ENCODE measurements at places on chromosomes 16 and 17.

- no peak for DNase-seq
Observed at GRCh38 chr16:31134091-31134571, 1.4 kb downstream of the PRSS8 start.

DNA sequence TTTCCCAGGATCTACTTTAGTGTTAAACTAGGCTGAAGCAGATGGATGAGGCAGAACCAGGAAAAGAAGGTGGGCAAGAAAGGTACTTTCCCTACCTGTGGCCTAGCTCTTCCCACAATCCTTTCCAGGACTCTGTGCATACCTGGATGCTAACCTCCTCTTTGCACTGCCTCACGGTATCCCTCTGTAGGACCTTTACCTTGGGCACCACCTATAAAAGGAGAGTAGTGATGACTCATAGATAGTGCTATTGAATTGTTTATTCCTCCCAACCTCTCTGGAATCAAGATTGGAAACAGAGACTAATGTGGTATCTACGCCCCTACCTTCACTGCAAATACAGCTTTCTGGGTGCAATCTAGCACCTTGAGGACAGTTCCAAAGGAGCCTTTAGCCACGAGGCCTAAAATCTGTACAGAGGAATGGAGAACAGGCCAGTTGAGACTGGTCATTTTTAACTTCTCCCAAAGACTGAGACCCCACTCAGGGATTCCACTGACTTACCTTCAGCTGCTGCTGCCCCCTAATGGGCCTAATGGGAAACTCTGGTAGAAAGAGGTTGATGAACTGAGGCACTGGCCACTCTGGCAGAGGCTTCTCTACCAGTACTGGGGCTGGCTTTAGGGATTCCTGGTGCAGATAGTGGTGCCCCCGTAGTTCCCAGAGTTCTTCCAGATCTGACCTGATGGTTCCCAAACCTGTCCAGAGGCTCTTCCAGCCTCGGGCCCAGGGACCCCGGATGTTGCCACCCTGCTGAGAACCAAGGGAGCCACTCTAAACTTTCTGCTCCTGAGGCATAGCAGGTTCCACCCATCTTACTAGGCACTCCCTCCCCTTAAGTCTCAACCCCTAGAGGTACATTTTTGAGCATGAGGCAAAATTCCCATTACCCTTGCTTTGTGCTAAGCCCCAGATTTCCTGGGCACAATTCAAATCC, 781 bp downstream of the RSKR start:
- no peak for DNase-seq

GRCh38 chr17:66426397-66427033, 124.1 kb downstream of the PRKCA start:
- DNase-seq, result peak; percentile 14

- no peak for DNase-seq
Observed at GRCh38 chr17:69320210-69320907, 6.6 kb downstream of the ABCA5 start.

GRCh38 chr16:78098087-78098486, 1.4 kb upstream of the WWOX start:
- no peak for DNase-seq

- DNase-seq, result no peak
Observed at GRCh38 chr16:86198206-86199118, 299.5 kb downstream of the IRF8 start.

DNA sequence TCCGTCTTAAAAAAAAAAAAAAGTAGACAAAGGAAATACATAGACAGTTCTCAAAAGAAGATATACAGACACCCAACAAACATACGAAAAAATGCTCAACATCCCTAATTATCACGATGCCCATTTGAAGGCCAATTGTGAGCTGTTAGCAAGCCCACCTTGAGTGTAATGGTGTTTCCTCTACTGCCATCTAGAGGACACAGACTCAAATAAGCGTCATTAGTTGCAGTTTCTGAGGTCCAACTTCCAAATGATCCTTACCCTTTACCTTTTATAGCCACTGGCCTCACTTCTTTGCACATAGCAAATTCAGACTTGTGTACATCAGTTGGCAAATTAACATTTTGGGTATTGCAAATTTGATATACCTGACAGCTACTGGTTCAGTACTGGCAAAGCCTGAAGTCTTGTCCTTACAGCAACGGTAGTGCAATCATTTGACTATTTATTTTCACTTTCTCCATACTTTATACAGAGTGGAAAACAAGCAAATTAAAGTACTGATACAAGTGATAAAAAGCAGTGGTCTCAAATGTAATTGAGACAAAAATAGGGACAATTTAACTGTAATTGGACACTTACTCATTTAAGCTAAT, 536.3 kb upstream of the EEF2KMT start:
- no peak for DNase-seq

GRCh38 chr16:54928016-54928356, 2.7 kb upstream of the IRX5 start:
- DNase-seq, result no peak

DNA sequence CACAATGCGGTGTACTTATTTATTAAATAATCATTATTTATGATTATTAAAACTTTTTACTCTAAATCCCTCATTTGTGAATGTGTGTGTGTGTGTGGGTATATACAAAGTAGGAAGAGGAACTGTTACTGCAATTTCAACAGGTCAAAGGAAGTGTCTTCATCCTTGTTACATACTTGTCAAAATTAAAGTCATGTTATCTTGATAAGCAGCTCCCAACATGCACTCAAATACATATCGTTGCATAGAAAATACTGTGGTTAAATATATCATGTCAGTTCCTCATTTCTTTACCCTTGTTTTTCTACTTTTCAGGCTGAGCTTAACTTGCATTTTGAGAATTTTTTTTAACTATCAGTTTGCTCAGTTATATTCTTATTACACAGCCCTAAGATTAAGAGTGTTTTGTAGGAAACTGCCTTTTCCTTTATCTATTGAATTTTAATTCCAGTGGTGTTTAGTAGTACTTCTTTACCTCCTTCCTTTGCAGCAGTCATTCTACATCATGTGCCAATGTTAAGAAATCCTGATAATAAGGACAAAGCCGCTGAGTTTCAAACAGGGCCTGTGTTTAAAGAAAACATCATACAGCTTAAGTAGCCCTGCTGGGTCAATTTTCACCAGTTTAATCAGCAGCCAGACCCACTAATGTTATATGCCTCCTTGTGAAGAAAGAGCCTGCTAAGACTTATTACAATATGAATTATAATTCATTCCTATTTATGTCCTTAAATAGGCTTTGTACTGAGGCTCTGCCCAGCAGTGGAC, 7.2 kb downstream of the EFCAB5 start:
- no peak for DNase-seq

GRCh38 chr17:1710807-1711553, 803 bp upstream of the TLCD2 start:
- DNase-seq, result no peak

DNA sequence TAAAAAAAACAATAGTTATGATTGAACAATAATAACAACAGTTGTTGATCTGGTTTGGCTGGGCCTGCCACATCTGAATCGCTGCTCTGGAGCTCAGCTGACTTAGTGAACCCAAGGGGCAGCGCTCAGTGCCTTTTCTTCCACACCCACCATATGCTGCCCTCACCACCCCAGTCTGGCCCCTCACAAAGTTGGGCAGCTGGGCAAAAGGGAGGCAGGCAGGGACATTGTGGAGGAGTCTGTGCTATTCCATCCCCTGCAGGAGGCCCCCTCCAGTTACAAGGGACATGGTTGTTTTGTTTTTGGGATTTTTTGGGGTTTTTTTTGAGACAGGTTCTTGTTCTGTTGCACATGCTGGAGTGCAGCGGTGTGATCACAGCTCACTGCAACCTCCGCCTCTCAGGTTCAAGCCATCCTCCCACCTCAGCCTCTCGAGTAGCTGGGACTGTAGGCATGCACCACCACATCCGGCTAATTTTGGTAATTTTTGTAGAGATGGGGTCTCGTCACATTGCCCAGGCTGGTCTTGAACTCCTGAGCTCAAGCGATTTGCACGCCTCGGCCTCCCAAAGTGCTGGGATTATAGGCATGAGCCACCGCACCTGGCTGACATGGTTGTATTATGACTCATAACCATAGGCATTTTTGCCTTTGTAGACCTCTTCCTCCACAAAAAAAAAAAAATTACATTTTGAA, 8.6 kb upstream of the PECAM1 start:
- no peak for DNase-seq

- no peak for DNase-seq
Observed at GRCh38 chr16:1338119-1338730, 4.8 kb downstream of the BAIAP3 start.

- no peak for DNase-seq
Observed at GRCh38 chr17:38914741-38915638, 10.4 kb upstream of the LASP1NB start.

Data from stimulated activated CD8-positive, alpha-beta memory T cell treated with anti-CD3 and anti-CD28 coated beads, Interleukin-4, amount 100 ng/mL, for 1 hour (primary cell).